A172 (cell line): ENCODE measurements at places on chromosomes 16 and 17.
A peak's percentile ranks its signal among the peaks of the same experiment; 100 is the strongest.

DNA sequence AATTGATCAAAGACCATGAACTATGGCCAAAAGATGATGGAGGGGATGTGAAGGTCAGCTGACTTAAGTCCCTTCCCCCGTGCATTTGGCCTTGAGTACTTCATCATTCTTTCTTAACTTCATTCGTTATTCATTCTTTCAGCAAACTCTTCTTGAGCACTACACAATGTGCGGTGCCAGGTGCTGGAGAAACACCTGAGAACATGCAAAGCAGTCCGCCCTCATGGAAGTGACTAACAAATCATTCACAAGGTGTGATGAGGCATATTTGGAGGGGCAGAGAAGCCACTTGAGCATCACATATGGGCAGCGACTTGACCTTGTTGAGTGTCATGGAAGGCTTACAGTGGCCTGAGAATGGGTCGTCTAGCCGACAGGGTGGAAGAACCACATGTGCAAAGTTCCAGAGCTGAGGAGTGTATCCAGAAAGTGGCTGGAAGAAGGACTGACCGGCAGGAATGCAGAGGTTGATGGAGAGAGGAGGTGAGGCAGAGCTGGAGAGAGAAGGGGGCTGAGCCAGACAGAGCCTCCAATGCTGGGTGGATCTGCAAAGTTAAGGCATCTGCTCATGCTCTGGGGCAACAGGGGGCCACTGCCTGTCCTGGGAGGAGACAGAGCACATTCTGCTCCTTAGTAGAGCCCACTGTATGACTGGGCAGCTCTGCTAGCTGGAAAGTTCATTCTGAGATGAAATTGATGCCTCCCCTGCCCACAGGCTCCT, 25.1 kb upstream of the EIF1 start:
- no peak for DNase-seq

GRCh38 chr17:79800325-79801155, 3.7 kb upstream of the CBX8 start:
- DNase-seq: peak; percentile 31

DNA sequence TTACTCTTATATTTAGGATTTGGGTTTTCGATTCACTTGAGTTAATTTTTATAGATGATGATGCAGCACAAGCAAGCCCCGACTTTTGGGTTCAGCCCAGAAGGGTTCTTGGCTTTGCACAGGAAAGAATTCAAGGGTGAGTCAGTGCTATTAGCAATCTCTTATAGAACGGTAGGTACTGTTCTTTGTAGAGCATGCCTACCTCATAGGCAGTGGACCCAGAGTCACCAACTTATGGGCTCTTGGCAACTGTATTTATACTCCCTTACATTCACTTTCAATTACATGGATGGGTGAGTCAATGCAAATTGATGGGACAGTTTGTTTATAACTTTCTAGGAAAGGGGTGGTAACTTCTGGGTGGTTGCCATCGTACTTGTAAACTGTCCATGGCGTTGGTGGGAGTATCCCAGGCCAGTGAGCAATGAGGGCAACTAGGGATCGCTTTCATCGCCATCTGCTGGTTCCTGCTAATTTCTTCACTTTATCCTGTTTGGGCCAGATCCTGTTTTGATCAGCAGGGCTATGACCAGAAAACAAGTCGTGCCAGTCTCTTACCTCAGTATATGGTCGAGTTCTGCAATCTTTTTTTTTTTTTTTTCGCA, 362.6 kb downstream of the CNTNAP4 start:
- peak; percentile 16 for DNase-seq

DNA sequence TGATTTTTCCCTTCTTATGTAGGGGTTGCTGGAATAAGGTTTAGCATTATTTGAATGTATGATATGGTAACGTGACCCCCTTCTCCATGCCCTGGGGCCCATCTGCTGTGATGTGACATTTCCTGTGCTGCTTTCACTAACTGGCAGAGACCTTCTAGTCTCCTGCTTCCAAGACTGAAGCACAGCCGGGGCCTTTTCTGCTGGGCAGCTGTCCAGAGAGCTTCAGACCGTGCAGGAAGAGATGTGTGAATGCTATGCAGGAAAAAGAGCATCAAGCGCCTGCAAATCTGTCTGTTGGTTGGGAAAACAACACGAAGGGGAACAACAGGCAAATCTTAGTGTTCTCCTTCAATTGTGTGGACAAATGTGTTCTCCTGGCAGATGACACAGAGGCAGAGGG, 128.5 kb downstream of the SPACA3 start:
- DNase-seq: no peak

GRCh38 chr17:42904110-42904469, 3.5 kb downstream of the G6PC1 start:
- no peak for DNase-seq
